AG09309 (cell line): ENCODE measurements at places on chromosomes 1 and 21.

GRCh38 chr1:109799445-109799844, 35.7 kb upstream of the EPS8L3 start:
- no peak for DNase-seq

GRCh38 chr1:15703562-15703961, 19.4 kb downstream of the PLEKHM2 start:
- DNase-seq: peak; percentile 78

- DNase-seq: no peak
Observed at GRCh38 chr1:160834945-160835565, 27.6 kb downstream of the CD244 start.

DNA sequence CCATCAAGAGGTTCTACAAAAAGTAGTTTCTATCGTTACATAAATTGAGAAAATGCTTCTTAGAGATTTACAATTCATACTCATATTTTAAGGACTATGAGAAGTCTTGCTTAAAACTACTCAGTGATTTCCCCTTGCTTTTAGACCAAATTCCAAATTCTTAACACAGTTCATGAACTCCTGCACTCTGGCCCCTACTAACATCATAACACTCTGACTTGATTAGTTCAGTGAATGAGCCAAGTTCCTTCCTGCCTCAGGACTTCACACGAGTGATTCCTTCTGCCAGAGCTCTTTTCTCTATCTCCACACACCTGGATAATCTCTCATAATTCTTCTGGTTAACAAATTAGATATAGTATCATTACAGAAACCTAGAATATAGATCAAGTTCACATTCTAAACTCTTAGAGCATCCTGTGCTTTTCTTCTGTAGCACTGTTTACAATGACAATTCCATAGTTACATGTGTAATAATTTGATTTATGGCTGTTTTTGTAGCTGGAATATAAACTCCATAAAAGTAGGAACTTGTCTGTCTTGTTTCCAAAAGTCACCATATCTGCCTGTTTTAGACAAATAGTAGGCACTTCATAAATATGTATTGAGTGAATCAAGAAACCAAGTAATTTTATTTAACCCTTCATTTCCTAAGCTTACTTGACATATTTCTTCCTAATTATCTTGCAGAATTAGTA, 59.9 kb downstream of the NUF2 start:
- DNase-seq: no peak

DNA sequence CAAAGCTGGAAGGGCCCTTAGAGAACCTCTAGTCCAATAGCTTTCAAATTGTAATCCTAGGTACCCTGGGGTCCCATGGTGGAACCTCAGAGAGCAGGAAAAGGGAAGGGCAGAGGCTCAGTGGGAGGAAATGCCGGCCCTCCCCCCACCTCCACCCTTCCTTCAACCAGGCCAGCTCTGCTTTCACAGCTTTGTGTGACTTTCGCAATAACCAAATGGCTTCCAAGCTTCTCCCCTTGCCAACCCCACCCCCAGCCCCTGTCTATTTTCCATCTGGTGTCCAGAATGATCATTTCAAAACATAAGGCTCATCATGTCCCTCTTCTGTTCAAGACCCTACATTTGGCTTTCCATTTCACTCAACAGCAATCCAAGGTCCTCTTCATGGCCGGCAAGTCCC, 74.4 kb downstream of the CD58 start:
- no peak for DNase-seq

- no peak for DNase-seq
Observed at GRCh38 chr1:60502506-60502905, 428.9 kb upstream of the C1orf87 start.

DNA sequence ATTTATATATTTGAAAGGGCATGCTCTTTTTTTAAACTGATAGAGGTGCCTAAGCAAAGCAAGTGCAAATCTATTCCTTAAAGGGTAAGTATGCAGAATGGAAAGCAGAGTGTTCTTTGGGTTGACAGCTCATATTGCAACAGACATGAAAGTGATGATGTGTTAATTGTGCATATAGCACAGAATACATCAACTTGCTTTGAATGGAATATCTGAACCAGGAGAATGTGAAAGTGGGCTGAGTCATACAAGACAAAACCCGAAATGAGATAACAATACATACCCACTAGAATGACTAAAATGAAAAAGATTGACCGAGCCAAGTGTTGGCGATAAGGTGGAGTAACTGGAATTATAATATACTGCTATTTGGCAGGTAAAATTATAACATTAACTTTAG, 4.3 kb downstream of the CR1 start:
- no peak for DNase-seq

- DNase-seq: no peak
Observed at GRCh38 chr1:234621657-234622335, 11.8 kb upstream of the IRF2BP2 start.

DNA sequence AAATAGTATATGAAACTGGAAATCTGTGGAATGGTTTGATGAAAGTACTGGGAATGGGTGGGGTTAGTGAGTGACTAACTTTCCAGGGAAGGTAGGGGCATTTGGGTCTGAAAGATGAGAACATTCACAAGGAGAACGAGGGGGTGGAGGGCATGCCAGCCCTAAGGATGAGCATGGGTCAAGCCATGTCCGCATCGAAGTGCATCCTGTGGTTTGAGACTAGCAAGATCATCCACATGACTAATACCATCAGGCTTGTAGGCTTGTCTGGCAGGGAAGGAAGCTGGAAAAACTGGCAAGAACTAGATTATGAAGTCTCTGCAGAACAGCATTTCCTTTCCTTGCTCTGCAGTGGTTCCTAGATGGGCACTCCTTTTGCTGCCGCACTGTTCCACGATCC, 70.4 kb upstream of the UBE2U start:
- DNase-seq: peak; percentile 81

DNA sequence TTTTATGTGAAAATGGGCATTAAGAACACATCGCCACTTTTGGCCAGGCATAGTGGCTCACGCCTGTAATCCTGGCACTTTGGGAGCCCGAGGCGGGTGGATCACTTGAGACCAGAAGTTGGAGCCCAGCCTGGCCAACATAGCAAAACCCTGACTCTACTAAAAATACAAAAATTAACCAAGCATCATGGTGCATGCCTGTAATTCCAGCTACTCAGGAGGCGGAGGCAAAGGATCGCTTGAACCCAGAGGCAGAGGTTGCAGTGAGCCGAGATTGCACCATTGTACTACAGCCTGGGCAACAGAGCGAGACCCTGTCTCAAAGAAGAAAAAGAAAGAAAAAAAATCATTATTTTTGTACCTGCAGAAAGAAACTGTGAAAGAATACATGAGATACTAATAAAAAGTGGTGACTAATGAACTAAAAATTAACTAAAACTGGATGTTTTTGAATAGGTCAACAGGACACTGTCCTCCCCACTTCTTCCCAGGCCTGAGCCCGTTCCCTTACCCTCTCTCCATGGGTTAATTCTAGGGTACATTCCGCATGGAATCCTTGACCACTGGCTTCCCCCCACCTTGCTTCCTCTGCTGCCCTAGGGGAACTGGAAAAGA, 8.3 kb upstream of the TINAGL1 start:
- no peak for DNase-seq

GRCh38 chr1:19110257-19110927, 99.7 kb downstream of the UBR4 start:
- DNase-seq: no peak

DNA sequence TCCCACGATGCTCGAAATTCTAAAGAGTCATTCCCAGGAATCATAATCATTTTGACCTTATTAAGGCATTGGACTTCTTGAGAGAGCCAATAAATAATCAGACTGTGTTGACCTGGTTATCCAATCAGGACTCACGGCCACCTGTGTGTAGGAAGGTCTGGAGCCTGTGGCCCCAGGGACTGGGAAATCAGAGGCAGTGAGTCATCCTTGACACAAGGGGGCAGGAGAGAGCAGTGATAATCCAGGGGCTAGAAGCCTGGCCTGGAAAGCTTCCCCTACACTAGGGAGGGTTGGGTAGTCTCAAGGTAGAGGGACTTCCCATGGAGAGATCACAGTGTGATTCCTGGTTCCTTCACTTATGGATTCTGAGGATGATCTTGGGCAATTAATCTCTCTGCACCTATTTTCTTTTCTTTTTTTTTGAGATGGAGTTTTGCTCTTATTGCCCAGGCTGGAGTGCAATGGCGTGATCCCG, 4.7 kb downstream of the MR1 start:
- DNase-seq: no peak

- peak; percentile 11 for DNase-seq
Observed at GRCh38 chr1:6385488-6386191, 7.9 kb downstream of the ACOT7 start.

- no peak for DNase-seq
Observed at GRCh38 chr1:234971586-234972297, 156.9 kb downstream of the TOMM20 start.
